HFFc6 (cell line): ENCODE measurements at places on chromosomes 7 and 10.
A peak's percentile ranks its signal among the peaks of the same experiment; 100 is the strongest.

GRCh38 chr10:15526754-15527153, 155.7 kb upstream of the FAM171A1 start:
- DNase-seq, result no peak

- no peak for DNase-seq
Observed at GRCh38 chr7:143372070-143372469, 9.1 kb upstream of the ZYX start.

DNA sequence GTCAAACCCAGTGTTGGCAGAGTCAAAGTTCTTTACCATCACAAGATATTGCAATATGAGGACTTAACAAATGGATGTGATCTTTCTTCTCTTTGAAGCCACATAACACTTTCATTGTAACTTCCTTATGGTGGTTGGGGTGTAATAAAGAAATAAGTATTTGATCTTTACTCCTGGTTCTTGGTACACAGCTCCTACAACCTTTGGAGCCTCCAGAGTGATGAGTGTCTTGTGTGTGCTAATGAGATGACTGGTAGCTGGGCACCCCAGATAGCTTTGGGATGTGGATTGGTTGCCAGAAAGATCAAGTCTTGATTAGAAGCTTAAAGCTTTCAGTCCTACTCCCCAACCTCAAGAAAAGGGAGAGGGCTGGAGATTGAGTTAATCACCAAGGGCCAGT, 31.1 kb upstream of the YAE1 start:
- DNase-seq, result no peak

DNA sequence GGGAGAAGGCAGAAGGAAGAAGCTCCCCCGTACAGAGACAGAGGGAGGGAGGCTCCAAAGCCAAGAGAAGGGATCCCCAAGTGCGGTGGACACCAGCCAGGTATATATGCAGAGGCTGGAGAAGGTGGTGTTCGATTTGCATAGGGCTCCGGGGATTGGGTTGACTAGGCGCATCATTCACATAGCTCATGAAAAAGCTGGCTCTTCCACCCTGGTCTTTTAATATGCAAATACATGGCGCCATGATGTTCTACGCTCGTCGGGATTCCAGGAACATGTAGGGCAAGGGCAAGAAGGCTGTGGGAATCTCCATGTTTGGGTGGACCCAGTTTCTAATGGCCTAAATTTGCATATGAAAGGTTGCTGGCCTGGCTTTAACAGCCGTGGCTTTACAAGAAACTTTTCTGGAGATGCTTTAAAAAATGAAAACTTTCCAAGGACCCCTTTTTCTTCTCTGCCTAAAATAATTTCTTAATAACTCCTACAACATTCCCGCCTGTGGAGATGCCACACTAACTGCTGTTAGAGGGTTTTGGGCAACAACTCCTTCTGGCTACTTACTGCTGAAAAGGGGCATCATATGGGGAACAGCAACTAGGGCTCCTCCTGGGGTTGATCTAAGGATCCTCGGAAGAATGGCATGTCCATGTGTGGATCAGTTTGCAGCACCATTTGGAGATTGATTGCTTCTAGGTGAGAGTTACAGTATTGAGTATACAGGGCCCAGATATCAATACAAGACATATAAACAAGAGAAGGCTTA, 28.3 kb downstream of the C1GALT1 start:
- DNase-seq, result no peak

GRCh38 chr7:127655720-127656119, 3.7 kb downstream of the SND1 start:
- no peak for DNase-seq

DNA sequence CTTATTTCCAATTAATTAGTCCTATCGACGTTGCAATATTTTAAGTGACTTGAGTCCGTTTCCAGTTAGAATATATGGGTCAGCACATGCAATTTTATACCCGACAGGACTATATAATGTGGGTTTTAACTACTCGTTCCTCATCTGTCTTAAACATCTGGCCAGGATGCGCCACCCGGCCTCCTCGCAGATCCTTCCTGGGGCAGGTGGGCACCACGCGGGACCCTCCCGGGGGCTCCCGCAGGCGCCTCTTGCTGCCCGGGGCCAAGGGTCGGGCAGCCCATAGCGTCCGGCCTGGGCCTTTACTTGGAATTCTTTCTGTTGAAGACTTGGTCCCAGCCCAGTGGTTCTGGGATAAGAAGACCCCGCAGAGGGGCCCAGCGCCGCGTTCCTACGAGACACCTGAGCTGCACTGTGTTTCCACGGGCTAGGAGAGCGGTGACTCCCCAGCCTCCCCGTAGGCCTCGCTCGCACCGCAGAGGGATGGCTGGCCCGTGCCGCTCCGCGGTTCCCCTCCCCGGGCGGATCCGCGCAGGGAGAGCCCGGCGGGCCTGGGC, 10.1 kb upstream of the MNX1 start:
- no peak for DNase-seq

DNA sequence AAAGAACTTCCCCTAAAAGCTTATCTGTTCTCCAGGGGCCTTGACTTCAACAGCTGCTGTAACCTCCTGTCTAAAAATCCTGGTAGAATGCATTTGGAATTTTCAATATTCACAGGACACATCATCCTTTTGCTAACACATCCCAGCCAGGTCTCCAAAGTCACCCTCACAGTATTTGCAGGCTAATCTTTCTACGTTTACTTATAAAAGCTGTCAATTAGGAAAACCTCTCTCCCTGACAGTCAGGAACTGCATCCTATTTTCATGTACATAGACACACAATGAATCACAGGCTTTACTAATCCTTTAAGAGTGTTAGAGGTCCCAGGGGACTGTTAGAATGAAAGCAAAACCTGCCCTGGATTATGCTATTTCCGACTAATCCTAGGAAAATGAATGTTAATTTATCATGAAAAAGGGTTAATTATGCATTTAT, 102.2 kb downstream of the GFRA1 start:
- DNase-seq, result peak; percentile 28

GRCh38 chr10:70940834-70941568, 52.6 kb upstream of the PCBD1 start:
- no peak for DNase-seq

DNA sequence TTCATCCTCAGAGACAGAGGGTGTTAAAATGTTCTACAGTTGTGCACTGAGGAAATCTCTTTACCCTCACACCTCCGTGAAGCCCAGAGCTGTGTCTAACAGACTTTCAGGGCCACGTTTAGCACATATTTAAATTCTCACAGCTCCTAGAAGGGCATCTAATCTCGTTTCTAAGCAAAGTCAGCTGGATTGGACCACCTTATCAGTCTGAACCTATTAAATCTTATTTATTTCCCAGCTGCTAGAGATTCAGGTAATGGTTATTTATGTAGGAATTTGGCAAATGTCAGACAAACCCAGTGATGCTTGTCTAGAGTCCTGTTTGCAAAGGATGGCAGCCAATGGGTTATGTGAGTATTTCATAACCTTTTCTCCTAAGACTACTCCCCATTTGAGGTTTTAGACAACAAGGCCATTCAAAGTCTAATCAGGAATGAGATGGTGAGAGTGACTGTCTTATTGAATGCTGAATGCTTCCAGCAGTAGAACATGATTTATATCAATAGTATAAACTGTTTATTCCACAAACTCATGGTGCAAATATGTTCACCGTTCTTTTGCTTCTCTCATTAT, 54.8 kb upstream of the EXOC4 start:
- no peak for DNase-seq

DNA sequence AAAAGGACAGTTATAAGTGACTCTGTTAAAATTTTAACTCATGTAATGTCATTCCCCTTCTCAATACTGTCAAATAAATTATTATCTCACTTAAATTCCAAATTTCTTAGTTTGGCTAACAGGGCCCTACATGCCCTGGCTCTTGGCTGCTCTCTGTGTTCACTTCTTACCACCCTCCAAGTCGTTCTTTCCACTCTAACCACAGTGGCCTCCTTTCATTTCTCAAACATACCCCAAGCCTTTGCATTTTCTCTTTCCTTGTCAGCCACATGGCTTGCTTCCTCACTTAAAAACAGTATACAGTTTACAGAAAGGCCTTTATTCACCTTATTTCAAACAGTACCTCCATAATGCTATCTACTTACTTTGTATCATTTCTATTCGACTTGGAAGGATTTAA, 737.1 kb upstream of the ZWINT start:
- DNase-seq, result no peak

- no peak for DNase-seq
Observed at GRCh38 chr7:16063221-16063620, 358.1 kb downstream of the CRPPA start.

DNA sequence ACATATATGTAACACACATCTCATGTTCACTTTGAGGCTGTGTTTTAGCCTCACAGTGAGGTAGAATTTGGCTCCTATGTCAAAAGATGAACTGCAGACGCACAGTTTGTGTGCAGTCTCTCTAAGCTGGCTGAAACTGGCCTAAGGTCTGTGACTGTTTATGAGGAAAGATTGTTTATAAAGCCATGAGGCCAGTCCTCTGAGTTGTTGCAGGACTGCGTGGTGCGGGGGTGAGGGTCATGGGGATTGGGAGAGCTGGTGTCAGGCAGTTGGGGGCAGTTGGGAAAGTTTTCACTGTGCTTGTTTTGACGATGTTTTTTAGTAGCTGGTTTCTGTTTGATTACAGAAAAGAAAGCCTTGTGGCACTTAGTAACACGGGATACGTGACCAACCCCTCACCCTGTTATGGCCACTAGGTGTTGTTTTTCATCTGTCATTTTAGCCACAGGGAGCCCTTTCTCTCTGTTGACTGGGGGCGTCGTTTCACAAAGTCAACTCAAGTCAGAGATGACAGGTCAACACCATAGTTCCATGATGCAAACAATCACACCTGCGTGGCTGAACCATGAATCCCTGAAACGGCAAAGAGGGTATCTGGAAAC, 310.9 kb downstream of the CCDC3 start:
- no peak for DNase-seq

DNA sequence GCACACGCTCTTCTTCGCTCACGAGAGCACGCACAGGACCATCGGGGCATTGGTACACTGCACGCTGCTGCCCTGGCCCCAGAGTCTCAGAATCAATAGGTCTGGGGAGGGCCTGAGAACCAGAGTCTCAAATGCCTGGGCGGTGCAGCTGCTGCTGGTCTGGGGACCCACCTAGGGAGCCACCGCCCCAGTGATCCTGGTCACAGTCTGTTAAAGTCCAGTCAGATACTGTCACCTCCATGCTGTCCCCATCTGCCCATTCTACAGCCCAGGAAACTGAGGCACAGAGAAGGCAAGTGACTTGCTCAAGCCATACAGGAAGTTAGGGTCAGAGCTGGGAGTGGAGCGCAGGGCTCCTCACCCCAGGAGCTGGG, 38.0 kb downstream of the ZCCHC24 start:
- DNase-seq, result no peak

DNA sequence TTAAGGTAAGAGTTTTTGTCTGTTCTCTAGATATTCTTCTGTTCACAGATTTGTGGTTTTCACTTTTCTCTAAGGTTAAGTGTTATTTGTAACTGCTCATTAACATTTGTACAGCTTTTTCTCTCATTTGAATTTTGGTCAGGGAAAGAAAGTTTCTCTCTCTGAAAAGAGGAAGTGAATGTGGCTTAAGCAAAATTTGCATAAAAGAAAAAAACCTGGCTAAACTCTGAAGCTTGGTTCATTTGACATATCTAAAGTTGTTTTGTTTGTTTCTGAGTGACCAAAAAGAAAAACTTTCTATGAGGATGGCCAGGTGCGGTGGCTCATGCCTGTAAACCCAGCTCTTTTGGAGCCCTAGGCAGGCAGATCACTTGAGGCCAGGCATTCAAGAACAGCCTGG, 22.0 kb upstream of the SLC26A4 start:
- DNase-seq, result no peak

DNA sequence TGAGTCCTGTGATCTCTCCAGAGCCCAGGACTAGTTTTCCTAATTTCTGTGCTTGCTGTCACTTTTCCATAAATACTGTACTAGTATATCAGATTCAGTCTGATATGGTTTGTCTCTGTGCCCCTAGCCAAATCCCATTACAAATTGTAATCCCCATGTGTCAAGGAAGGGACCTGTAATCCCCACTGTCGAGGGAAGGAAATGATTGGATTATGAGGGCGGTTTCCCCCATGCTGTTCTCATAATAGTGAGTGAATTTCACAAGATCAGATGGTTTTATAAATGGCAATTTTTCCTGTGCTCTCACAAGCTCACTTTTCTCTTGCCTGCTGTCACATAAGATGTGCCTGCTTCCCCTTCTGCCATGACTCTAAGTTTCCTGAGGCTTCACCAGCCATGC, 54.8 kb upstream of the IFRD1 start:
- no peak for DNase-seq

DNA sequence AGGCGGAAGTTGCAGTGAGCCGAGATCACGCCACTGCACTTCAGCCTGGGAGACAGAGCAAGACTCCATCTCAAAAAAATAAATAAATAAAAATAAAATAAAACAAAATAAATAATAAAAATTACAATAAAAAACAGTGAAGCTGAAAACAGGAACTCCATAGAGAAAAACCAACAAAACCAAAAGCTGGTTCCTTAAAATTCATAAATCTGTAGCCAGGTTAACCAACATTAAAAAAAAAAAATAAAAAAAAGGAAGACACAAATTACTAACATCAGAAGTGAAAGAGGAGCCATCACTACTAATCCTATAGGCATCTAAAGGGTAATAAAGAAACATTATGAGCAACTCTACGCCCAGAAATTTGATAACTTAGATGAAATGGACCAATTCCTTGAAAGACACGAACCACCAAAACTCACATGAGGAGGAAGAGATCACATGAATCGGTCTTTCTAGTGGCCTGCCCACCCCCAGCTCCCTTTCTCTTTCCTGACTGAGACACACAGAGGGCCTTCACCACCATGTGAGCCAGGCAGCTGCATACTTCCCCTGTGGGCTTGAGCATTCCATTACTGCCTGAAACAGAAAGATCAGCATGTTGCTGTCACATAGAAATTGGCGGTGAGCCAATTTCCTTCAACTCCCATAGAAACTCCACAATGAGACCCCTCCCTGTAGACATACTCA, 208.7 kb downstream of the MAD1L1 start:
- DNase-seq, result no peak

GRCh38 chr10:112203328-112204076, 19.9 kb upstream of the GPAM start:
- no peak for DNase-seq

- no peak for DNase-seq
Observed at GRCh38 chr7:105202616-105203015, 186.1 kb downstream of the SRPK2 start.

- no peak for DNase-seq
Observed at GRCh38 chr10:101725296-101726114, 30.5 kb upstream of the FBXW4 start.

GRCh38 chr10:52216852-52217251, 97.2 kb upstream of the DKK1 start:
- peak; percentile 28 for DNase-seq

- DNase-seq, result no peak
Observed at GRCh38 chr10:71309919-71310318, 9.1 kb upstream of the SLC29A3 start.

- no peak for DNase-seq
Observed at GRCh38 chr7:142883145-142883544, 2.4 kb downstream of the TRPV6 start.

DNA sequence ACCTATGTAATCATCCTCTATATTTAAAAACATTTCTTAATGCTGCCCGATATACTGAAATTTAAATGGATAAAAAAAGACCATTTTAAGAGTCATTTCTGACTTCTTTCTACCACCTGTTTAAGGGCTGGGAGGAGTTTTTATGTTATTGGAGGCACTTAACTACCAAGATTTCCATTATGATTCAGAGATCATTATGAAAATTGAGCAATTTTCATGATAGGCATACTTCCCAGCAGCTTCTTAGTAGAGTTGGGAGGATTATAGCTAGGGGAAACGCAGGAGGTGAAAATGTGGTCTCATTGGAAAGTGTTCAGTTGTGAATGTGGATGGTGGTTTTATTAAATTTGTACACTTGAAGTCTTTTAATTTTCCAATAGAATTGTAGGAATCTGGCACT, 28.4 kb upstream of the FAM204A start:
- DNase-seq, result no peak

- no peak for DNase-seq
Observed at GRCh38 chr10:131691481-131692090, 209.2 kb upstream of the PPP2R2D start.
